ENCODE measurements at places on chromosomes 3 and 15.

DNA sequence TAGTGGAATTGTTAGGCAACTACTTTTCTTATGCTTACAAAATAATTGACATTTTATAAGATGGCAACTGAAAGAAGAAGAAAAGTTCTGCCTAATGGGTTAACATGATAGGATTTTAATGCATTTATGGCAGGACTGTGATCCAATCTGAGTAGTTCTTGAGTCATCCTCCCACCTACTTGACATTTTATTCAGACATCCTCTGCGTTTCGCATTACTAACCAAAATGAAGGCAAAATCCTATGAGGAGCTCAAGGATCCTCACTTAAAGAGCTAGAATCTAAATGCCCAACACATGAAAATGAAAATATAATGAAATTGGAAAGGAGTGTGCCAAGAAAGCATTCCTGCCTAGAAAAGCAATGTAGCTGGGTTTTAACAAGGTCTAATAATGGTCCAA is 581.1 kb upstream of the SEMA6D start:
- DNase-seq: no peak

DNA sequence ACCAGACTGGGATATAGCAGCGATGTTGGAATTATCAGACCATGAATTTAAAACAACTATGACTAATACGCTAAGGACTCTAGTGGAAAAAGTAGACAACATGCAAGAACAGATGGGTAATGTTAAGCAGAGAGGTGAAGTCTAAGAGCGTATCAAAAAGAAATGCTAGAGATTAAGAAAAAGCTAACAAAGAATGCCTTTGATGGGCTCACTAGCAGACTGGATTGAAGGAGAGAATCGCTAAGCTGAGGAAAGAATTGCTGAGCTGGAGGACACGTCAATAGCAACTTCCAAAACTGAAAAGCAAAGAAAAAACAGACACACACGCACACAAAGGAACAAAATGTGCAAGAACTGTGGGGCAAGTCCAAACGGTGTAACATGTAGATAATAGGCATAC is 20.0 kb upstream of the CMTM6 start:
- DNase-seq: no peak

DNA sequence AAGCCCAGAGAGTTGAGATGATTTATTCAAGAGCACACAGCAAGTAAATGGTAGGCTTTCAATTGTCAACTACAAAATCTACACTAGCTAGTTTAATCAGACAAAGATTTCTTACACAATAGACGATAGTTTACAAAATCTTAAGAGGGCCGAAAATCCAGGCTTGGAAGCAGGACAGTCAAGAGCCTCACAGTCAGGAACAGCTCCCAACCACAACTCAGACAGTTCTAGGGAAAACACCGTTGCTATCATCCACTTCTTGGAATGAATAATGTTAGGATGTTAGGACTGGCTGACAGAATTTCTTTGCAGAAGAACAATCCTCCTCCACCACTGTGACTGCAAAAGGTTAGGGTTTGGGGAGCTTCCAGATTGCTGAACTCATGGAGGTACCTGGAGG is 290.8 kb upstream of the ZPLD1 start:
- DNase-seq: no peak

- peak; percentile 78 for DNase-seq
These were observed 93.2 kb downstream of the TMEM212 start for GRCh38 chr3:171936191-171936841.

DNA sequence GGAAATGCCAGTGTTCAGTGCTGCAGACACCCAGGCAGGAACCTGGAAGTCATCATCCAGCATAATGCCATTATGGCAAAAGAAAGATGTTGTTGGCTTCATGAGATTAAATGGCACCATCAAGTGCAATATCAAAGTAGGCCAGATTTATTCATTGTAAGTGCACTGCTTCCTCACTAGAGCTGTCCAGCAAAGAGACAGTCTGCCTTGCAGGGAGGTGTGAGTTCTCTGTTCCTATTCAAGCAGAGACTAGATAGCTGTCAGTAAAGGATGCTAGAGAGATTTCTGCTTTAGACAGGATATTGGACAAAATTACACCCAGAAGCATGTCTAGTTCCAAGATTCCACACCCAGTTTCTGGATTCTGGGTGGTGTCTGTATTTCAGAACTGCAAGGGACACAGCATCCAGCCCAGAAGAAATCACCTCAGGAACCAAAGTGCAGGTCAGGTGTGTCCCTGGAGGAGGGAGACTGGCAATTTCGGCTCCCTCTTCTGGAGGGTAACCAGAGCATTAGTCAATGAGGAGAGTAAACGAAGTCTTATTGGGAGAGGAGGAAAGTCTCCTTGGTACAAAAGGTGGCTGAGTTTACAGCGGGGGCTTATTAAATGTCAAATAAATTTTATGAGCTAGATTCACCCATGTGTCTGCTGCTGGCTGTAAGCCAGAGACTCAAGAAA is 377.3 kb downstream of the EPHB1 start:
- DNase-seq: no peak

DNA sequence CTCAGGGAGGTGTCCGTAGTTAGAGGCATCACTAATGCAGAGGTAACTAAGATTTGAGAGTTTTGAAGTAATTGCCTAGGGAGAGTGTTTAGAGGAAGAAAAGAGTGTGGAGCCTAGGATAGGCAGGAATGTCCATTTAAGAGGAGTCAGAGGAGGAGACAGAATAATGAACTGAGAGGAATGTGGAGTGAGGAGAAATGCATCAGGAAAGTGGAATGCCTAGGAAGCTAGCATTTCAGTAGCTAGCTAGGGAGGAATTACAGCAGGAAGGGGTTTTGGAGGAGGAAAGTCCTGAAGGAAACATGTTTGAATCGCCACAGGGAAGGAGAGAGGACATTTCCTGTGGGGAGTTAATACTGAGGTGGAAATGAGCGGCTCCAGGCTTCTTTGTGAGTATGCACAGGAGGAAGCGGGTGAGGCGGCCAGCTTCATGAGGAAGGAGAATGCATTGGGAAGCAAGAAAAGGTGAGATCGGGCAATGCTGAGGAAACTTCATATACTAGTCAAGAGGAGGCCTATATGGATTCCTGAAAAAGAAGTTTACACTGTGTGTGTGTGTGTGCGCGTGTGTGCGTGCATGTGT is 154.3 kb downstream of the TMEM108 start:
- no peak for DNase-seq

GRCh38 chr15:91589360-91589759 is 264.1 kb upstream of the SLCO3A1 start:
- DNase-seq: no peak

DNA sequence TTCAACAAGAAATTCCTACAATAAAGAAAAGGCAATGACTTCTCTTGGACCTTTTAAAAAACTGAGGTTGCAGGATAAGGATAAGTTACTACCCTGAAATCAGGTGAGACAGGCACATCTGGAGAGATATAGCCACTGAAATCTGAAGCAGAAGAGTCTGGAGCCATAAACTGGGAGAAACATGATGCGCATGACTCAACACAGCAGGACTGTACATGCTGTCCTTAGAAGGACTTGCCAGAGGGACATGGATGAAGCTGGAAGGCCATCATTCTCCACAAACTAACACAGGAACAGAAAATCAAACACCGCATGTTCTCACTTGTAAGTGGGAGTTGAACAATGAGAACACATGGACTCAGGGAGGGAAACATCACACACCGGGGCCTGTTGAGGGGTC is 1020.2 kb downstream of the AGBL1 start:
- DNase-seq: no peak

DNA sequence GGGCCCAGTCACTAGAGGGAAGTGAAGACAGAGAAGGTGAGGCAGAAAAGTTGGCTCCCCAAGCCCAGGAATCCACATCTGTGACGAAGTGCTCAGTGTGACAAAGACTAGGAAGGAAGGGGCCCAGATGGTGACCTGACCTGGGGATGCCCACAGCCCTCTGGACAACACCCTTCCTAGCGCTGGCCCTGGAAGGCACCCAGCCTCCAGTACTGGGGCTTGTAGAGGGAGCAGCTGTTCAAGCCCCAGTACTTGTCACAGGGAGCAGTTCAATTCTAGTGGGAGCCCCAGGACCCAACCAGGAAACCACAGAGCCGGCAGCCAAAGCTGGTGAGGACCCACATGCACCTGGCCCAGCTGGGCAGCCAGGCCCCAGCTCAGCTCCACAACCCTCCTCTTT is 190.8 kb downstream of the XXYLT1 start:
- no peak for DNase-seq

- no peak for DNase-seq
These were observed 272.2 kb upstream of the NR2F2 start for GRCh38 chr15:96058103-96058851.

DNA sequence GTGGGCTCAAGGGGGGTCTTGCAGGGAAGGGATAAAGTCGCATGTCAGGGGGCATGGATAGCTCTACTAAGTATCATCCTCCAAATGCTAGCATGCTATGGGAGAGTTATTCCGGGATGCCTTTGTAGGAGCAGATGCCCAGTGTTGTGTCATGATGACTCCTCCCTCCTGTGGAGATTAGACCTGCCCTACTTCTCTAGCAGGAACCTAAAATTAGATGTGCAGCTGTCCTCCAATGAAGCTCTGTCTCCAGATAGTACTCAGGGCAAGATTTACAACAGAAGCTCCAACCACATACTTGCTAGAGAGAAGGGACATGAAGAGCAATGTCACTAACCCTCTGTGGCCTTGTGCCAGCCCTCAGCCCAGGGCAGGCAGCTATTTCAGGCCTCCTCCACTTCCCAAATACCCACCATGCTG is 82.5 kb downstream of the AGBL1 start:
- no peak for DNase-seq

- DNase-seq: peak; percentile 26
These were observed 2.0 kb upstream of the TRAT1 start for GRCh38 chr3:108820586-108820985.

- DNase-seq: no peak
These were observed 60.3 kb upstream of the UTS2B start for GRCh38 chr3:191390580-191390979.

DNA sequence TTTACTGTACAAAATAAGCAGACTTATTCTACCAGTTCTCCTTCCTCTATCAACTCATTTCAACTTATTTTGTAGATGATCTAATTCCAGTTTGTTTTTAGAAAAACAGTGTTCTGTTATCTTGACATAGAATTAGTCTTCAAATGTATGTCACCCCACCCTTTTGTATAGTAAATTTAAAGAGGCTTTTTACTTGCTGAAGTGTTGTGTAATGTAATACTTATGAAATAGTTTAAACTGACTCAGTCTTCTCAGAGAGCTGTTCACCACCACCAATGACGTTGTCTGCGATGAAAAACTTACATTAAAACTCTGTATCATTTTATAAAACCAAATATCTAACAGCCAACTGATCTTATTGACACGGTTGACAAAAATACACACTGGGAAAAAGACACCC is 82.9 kb downstream of the RAP2B start:
- peak; percentile 54 for DNase-seq

DNA sequence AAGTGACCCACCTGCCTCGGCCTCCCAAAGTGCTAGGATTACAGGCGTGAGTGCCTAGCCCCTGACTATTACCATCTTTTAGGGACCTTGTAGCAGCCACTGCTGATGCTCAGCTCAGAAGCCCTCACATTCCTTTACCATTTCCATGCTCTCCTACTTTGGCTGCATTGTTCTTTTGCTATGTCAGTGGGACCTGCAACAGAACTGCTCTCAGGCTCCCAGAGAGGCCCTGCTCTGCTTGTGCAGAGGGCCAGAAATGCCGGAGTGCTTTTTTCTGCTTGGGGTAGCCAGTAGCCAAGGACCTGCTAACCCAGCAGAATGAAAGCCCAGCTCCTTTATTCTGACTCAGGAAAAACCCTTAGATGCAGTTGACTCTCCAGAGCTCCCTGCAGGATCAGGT is 18.3 kb upstream of the PROK2 start:
- no peak for DNase-seq

- peak; percentile 56 for DNase-seq
These were observed 1.2 kb downstream of the MEX3B start for GRCh38 chr15:82044373-82045178.

DNA sequence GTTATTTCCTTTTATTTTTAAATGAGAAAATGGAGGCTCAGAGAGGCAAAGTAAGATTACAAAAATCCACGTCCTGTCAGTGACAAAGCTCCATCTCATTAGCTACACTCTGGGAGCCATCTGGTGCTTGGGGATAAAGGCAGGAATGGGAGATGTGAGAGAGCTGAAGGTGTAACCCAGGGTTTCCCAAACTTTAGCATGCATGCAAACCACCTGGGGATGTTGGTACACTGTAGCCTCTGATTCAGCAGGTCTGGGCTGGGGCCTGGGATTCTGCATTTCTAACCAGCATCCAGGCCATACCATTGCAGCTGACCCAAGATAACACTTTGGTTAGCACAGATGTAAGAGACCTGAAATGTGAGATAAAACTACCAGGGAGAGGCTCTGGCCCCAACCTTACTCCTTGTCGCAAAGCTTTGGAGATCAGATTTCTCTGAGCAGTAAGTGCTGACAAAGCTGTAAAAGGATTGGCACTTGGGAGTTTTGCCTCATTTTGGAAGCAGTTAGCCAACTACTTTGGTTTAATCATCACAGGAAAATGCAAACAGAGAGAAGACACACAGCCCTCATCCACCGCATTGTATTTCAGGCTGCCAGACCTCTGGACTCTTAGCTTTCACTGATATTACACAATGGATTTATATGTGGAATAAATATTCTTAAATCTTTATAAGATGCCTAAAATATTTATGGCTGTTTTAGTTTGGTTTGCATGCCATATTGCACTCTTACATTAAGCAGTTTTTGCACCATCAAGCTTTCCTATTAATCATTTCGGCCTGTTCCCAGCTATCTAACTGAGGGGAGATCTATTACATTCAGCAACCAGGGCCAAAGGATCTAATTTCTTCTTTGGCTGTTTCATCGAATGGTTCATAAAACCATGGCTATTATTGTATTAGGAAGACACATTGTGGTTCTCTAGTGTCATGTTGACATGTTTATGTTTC is 263.0 kb downstream of the EBLN2 start:
- no peak for DNase-seq

GRCh38 chr3:131147534-131147933 is 120.9 kb downstream of the NEK11 start:
- no peak for DNase-seq

DNA sequence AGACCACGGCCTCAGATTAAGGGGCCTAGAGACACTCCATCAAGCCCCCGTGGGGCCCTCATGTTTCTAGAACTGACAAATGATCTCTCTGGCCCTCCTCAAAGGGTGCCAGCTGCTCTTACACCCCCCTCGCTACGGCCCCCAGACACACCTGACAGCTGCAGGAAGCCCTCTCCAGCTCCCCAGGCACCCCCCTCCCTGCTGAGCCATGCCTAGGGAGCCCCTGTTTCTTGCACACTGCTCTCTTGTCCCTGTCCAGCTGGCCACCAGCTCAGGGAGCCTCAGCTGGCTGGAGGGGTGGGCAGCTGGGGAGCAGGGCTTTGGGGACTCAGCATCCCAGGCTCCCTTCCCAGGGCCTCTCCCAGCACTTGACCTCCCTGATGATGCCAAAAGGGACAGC is 14.8 kb downstream of the TNK2 start:
- DNase-seq: no peak

DNA sequence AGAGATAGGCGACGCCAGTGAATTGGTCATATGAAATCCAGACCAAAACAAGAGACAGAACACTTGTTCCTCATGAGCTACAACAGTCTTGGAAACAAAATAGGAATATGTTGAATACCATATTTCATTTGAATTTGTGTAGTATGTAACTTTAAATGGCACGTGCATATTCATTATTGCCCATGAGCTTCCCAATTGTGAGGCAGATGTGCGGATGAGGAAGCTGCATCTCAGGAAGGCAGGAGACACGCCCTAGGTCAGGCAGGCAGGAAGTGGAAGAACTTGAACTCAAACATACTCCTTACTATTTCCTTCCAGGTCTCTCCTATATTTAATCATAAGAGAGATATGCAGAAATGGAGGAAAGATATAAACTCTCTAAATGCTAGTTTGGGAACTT is 106.8 kb upstream of the SLC2A2 start:
- DNase-seq: peak; percentile 22
